ENCODE measurements at places on chromosomes 2 and 18.

- no peak for DNase-seq
Measured at GRCh38 chr18:6054256-6054842, 159.0 kb upstream of the TMEM200C start.

DNA sequence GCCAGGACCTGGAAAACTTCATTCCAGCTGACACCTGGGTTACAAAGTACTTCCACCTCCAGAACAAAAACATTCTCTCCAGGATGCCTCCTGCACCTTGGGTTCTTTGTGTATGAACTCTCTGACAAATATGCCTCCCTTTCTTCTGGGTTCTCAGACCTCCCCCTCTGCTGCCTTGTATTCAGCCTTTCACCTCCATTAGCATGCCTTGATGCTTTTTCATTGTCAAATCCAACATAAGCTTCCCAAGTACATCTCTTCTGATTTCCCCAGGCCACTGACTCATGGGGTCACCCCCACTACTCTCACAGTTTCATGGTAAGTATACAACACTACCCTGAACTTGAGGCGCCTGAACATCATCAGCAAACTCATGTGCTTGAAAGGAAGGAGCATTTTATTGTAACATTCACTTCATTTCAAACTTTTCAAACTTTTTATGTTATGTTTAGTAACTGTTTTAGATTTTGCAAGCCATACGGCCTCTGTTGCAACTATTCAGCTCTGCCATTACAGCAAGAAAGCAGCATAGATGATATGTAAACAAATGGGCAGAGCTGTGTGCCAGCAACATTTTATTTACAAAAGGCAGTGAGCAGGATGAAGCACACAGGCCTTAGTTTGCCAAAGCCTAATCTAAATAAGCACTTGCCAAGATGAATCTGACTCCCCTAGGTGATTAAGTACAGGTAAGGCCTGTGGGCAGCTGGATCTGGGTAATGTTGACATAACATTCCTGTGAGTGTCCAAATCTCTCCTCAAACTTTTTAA is 32.5 kb upstream of the MRPS9 start:
- no peak for DNase-seq

DNA sequence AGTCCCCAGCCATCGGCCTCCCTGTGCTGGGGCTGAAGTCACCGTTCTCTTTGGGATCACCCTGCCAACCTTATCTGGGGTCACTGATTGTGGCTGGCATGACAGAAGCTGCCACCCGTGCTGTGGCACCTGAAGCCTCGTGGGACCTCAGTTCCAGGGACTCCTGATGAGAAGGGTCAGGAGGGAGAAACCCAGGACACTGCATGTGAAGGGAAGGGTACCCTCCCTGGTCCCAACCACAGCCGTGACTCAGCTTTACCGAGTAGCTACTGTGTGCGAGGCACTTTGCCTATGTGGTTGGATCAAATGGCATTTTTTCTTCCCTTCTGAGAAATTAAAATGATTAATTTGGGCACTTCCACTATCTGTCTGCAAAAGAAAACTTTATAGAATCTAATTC is 64.4 kb downstream of the SP110 start:
- no peak for DNase-seq

DNA sequence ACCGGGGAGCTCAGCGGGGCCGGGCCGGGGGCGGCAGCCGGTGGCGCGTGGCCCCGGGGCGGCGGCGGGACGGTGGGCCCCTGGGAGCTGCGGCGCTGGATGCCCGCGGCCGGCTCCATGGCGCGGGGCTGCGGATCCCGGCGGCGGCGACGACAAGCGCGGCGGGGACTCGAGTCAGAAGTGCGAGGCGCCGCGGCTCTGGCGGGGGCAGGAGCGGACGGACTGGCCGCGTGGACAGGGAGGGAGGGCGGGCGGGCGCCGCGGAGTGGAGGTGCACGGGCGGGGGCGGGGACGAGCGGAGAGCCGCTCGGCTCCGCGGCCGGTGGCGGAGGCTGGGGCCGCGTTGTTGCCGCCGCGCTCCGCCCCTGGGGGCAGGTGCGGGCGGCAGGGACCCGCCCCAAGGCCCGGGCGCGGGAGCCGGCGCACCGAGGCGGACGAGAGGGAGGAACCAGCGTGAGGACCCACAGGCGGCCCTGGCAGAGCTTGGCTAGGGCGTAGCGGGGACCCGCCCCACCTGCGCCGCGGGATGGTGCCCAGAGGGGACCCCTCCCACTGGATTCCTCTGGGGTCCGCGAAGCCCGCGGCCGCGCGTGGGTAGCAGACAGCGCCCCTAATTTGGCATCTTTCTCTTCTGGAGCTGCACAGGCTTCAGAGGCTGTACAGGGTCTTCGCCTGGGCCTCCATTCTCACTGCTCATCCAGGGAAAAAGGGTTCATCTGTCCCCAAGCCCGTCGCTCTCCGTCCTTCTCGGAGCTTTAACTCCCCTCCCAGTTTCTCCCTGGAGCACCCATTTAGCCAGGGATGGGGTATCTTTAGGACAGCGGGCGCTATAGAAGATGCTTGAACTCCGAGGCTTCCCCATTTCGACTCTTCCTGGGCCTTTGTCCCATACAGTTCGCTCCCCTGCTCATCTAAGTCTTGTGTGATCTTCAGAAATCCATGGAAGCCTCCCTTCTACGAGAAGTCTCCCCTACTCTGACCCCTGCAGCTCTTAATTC is at the start of gene TMEM163:
TMEM163 (minus strand) TSS at position 184 of the 998 bp plus-strand sequence.
- DNase-seq = peak; percentile 38

GRCh38 chr2:96517079-96517478 is 11.9 kb upstream of the NEURL3 start:
- DNase-seq = no peak

DNA sequence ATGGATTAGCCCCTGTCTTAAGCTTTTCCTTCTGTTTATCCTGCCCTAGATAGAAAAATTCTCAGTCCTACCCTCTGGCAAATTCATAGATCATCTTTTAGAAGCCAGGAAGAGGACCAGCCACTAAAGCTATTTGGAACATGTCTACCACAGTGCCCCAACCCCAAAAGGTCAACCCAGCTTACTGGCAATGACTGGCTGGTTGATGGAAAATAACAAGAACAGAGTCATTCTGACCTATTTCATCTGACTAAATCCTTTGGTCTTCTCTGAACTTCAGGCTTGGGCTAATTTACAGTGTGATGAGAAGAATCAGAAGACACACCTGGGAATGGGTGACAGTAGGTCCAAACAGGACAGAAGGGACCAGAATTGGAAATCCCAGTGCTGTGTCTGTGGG is 227.3 kb upstream of the CCDC68 start:
- DNase-seq = no peak

DNA sequence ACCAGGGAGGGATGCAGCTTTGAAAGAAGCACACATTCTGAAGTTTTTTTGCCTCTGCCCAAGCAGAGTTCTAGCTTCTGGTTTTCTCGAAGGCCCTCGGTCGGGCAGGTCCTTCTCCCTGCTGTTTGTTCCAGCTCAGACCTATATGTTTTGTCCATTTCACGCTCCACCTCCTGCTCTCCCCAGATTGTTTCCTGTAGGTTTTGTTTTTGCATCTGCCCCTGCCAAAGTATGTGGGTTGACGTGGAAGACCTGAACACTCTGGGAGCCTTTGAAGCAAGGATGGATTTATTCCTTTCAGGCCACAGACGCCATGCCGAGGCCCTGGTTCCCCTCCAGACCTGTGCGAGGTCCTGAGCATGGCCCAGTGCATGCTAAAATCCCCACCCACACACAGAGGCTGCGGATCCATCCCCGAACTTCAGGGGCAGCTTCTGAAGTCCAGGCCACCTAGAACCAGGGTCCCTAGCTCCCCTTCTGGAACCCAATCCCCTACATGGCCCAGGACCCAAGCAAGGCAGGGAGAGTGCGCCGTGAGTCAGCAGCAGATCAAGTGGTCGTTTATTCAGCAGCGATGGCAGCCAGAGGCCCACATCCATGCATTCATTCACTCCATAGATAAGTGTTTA is 205.4 kb downstream of the KLHL29 start:
- DNase-seq = no peak

GRCh38 chr2:46164529-46165301 is 132.5 kb upstream of the EPAS1 start:
- no peak for DNase-seq
